Activated CD4-positive, alpha-beta T cell treated with anti-CD3 and anti-CD28 coated beads, Interleukin-2, amount 10 ng/mL, durations not matched to agents 7 days and 5 days (primary cell): ENCODE measurements at places on chromosomes 6 and 20. TPM values are rescaled to one million over a fixed set of nuclear protein-coding genes. Genes with fewer than 3 reads are reported as not detected.

DNA sequence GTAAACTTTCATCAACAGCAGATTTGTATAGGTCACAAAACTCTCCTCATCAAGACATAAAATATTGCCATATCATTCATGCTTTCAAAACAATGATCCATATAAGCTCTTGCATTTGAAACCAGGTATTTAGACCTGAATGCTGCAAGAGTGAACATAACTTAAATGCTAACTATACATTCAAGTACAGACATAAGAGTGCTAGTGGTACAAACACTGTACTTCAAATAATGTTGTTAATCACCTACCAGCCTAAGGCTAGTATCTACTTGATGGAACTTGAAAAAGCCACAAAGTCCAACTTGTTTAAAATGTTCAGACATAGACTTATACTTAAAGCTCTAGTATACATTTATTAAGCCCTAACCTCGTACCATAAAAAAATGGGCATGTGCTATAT, 16.0 kb upstream of the GSTA2 start:
- no peak for DNase-seq

The TUBB2B gene
- not detected for total RNA-seq

GRCh38 chr20:62518911-62519310, 43.1 kb upstream of the GATA5 start:
- no peak for DNase-seq

GRCh38 chr6:38169977-38170526, 350.5 kb downstream of the ZFAND3 start:
- DNase-seq = no peak

DNA sequence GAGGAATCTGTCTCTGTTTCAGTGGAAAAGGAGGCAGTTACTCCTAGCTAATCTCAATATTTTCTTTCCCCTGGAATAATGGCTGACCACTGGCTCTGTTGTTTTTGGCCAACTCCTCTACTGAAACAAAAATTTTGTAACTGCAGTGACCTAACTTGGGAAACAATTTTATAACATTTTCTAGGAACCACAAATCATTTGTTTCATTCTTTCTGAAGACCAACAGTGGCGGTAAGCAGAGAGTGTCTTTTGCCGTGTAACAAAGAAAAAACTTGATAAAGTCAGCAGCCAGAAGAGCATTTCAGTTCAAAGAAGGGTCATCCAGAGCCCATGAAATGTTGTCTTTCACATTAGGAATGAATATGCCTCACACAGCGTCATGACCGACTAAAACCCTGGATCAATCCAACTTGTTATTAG, 11.8 kb upstream of the BFSP1 start:
- no peak for DNase-seq

The PNLDC1 gene
- 0.17 TPM for total RNA-seq

The MRAP2 gene
- total RNA-seq = not detected

The ZFP64 gene
- 11.8 TPM for total RNA-seq

- DNase-seq = no peak
Measured at GRCh38 chr6:113442040-113442439, 415.1 kb upstream of the MARCKS start.

DNA sequence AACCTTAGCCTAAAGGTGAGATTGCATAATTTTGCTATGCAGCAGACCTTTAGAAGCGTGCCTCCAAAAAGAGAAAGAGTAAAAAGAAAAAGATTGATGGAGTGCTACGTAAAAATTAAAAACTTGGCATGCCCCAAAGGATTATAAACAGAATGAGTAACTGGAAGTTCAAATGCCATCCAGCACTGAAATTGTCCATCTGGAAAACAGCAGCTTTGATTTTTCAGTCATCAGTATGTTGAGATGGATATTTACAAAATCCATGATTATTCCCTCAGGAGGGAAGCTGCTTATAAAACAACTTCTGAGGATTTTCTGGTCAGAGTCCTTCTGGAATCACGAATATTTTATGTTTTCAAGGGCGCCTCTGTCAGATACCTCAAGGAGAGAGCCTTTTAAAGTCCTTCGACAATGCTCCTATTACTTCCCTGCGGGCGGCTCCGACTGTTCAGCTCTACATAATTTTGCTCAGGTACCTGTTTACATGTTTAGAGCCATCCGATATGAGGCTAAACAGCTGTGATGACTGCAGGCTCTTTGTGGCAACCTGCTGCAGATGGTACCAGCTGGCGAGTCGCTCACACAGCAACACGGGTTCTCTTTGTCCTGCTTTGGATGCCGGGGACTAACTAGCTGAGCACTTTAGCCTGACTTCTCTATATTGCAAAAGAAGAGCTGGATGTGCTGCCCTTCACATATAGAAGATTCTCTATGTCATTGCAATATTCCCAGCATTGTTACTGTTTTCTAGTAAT, 83.3 kb downstream of the RCAN2 start:
- no peak for DNase-seq

DNA sequence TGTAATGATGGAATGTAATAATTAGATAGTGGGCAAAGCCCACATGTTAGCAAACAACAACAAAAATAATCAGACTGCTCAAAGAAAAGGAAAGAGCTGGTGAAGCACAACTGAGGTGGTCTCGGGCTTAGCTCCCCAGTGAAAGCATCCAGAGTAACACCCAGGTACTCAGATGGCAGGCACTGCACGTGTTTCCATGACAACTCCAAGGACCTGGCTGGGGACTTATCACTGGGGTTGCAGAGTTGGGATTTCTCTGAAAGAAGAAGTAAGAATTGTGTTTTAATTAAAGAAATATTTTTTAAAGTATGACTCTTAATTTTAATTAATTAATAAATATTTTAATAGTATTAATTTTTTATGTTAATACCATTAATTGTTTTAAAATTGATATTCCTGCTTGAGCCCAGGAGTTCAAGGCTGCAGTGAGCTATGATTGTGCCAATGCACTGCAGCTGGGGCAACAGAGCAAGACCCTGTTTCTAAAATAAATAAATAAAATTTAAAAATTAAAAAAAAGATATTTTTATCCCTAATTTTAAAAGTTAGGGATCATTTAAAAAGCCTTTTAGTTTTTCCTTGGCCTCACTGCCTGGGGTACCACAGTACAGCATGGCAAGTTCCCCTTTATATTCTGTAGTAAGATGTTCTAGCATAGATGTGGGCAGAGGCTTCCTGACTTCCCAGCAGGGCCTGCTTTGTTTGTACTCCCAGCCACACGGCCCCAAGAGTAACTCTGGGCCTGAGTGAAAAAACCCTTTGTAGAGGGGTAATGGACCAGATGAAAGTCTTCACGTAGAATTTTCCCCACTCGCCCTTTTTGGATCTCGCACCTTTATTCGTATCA, 42.2 kb upstream of the UST start:
- no peak for DNase-seq

- no peak for DNase-seq
Measured at GRCh38 chr20:59299945-59300332, 472 bp upstream of the EDN3 start.

The DYNLT2 gene
- total RNA-seq = 2.5 TPM

GRCh38 chr6:41531591-41532582, 14.3 kb upstream of the FOXP4 start:
- peak; percentile 61 for DNase-seq

DNA sequence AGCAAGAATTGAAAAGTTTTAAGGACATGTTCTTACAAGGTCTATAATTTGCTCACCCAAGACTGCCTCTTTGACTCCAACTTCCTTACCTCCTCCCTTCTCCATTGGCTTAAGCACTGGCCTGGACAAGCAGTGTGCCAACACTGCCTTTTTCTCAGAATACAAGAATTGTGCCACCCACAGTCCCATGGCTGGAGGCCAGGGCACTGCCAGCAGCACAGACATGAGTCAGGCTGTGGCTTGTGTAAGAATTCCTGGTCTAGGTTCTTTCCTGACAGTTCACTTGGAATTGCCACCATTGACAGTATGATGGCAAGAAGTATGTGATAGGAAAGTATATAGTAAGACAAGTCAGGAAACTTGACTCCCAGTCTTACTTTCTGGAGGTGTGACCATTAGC, 202.7 kb upstream of the MARCKS start:
- DNase-seq = no peak

The TAB2 gene
- total RNA-seq = 126 TPM

The ADTRP gene
- 2.4 TPM for total RNA-seq

- DNase-seq = no peak
Measured at GRCh38 chr6:168120390-168121302, 41.6 kb upstream of the FRMD1 start.

The MTFR2 gene
- 26.3 TPM for total RNA-seq

DNA sequence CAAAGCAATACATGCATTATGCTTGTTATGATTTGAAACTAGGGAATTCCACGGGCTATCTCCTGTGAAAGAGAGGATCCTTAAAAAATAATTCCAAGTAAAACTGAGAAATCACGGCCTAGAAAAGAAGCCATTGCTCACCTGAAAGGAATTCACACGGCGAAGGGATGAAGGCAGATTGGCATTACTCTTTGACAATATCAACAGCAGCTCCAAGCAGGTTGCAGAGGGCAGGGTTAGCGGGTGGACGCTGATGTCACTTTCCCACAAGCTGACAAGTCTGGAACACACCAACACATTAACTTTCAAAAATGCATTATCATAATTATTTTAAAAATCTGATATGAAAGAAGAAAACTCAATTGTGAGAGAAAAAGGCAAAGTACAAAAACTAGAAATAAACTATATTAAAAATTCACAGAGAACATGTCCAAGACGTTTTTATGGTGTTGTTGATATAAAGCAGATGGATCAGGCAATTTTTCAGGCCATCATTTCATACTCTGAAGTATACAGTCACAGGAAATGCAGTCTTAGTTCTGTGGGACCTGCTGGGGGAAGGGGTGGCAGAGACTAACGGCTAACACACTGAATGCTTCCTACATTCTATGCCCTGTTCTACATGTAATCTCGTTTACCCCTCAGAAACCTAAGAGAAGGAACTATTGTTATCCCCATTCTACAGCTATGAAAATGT, 108.3 kb downstream of the UBE3D start:
- DNase-seq = no peak

DNA sequence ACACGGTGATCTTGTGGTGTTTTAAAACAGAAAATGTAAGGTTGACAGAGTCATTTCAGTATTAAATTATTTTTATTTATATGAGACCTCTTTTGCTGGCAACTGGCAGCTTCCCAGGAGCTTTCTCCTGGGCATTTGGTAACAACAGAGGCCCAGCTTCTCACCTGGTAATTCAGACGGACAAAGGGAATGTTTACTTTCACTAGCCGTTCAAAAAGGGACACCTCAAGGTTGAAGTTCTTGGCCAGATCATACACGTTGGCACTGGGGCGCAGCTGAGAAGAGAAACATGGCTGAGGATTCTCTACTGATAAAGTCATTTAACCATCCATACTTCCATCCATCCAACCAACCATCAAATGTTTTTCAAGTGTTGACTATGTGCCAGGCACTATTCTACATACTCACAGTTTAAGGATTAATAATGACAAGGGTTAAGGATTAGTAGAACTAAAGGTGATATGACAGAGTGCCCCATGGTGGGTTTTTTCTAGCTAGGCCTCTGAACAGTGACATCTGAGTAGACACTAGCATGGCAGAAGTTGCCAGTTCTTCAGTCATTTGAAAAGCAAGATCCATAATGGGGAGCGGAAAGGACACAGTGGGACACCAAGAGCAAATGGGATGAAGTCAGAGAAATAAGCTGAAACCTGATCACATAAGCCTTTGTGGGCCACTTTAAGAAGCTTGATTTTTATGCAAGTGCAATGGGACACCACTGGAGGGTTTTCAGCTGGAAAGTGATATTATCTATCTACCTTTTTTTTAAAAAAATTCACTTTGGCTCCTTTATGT, 25.1 kb downstream of the ZNFX1 start:
- no peak for DNase-seq
